ENCODE measurements at places on chromosomes 3 and 15.

- ATAC-seq = no peak
Observed at GRCh38 chr3:169846458-169847193, 23.1 kb downstream of the LRRC31 start.

GRCh38 chr15:66774001-66774814, 72.2 kb downstream of the SMAD6 start:
- peak; percentile 60 for ATAC-seq

- ATAC-seq = no peak
Observed at GRCh38 chr15:55977231-55977630, 16.2 kb downstream of the NEDD4 start.

GRCh38 chr3:146894406-146894805, 289.3 kb upstream of the PLSCR5 start:
- no peak for ATAC-seq

- ATAC-seq = no peak
Observed at GRCh38 chr15:72851586-72851985, 68.0 kb upstream of the ADPGK start.

- ATAC-seq = no peak
Observed at GRCh38 chr15:92606126-92606835, 49.3 kb downstream of the FAM174B start.

DNA sequence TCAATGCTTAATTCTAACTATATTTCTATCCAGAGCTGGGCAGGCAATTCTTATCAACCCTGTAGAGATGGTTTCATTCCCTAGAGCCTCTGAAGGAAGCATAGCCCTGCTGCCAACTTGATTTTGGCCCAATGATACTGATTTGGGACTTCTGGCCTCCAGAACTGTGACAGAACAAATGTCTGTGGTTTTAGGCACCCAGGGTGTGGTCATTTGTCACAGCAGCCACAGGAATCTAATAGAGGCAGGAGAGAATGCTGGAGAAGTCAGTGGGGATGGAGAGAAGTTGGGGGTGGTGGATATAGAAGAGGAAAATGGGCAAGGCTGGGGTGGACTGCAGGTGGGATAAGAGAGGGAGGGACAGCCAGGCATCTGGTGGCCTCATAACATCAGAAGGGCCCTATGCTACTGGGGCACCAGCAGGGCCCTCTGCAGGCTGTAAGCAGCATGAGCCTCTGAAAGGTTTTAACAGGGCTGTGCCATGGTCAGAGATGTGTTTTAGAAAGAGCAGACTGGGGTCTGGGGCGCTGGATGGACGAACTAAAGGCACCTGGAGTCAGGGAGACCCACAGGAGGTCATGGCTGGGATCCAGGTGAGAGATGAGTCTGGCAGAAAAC, 19.8 kb downstream of the MRPS11 start:
- no peak for ATAC-seq

DNA sequence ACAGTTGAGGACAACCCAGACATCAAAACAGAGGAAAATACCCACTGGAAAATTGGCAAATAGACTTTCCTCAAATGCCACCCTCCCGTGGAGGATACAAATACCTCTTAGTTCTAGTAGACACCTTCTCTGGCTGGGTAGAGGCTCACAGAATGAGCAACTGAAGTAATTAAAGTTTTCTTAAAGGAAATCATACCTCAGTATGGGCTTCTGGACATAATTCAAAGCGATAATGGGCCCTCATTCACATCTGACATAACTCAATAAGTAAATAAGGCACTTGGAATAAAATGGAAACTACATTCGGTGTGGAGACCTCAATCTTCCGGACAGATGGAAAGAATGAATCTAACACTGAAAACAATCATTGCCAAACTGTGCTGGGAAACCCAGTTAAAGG, 115.2 kb upstream of the PLCL2 start:
- no peak for ATAC-seq

DNA sequence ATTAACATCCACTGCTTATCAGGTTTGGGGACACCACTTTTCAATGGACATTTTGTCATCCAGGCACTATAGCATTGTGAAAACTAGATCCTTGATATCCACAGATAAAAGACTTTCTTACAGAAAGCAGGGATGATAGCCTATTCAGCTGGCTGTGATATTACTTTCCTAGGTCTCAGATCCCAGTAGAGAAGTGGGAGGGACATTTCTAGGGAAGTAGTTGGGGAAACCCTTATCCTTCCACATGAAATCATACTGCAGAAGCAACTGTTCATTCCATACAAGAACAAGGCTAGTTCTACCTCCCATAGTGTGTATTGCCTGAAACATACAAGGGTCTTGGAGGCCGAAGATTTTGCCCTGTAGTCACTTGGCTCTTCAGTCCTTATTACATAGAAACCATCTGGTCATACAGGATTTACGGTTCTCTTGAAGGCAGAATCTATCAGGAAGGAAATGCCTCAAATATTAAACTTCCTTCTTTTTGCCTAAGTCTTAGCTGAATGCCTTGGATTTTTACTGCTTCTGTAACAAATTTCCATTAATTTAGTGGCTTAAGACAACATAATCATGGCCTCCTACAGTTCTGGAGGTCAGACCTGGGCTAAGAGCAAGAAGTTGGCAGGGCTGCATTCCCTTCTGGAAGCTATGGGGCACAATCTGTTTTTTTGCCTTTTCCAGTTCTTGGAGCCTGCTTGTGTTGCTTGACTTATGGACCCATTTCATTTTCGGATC, 119.4 kb downstream of the ECT2 start:
- no peak for ATAC-seq

- ATAC-seq = no peak
Observed at GRCh38 chr3:64885055-64885454, 197.3 kb upstream of the ADAMTS9 start.

DNA sequence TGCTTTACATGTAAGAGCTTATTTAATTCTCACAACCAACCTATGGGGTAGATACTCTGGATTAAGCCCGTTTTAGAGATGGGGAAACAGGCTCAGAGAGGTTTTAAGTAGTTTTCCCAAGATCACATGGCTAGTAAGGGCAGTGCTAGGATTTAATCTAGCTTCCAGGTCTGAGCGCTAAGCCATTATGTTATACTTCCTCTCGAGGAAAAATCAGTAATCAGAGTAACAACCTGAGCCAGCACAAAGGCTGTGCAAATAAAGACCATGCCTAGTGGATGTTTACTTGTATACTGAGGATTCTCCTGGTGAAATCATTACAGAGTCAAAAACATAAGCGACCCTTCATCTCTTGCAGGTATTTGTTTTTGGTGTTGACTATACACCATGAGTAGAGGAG, 9.0 kb downstream of the FSTL1 start:
- no peak for ATAC-seq

- ATAC-seq = no peak
Observed at GRCh38 chr15:88124199-88124598, 132.3 kb downstream of the NTRK3 start.

DNA sequence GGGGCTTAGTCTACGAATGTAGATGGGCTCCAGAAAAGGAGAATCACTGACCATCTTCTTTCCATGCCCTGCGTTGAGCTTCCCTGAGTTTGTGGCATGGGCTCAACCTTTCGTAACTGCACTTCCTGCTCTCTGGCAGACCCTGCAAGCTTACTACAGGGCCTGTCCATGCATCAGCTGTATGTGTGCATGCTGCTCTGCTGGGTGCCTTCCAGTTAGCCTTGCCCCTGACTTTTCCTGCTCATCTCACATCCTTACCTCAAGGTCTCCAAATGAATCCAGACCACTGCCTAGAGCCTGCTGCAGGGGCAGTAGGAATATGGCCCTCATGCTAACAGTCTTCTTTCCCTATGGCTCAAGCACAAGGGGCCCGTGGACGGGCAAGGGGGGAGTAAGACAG, 2.0 kb upstream of the TF start:
- no peak for ATAC-seq

DNA sequence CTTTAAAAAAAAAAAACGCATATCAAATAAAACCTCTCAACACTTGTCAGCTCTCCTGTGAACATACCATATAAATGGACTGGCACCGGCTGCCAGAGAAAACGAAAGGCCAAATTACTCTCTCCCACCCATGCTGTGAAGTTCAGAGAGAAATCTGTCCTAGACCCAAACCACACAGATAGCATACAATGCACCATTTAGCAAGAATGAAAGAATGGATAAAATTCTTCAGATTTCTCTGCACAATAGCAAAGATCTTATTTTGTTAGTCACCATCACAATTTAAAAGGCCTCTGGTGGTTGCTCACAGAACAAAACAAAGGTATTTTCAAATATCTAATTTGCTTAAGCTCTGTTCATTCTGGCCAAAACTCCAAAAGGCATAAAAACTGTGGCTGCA, 93.9 kb upstream of the BHLHE40 start:
- no peak for ATAC-seq

- ATAC-seq = no peak
Observed at GRCh38 chr15:76866008-76866407, 39.1 kb downstream of the SCAPER start.

GRCh38 chr15:32679298-32679690, 37.8 kb downstream of the SCG5 start:
- no peak for ATAC-seq

DNA sequence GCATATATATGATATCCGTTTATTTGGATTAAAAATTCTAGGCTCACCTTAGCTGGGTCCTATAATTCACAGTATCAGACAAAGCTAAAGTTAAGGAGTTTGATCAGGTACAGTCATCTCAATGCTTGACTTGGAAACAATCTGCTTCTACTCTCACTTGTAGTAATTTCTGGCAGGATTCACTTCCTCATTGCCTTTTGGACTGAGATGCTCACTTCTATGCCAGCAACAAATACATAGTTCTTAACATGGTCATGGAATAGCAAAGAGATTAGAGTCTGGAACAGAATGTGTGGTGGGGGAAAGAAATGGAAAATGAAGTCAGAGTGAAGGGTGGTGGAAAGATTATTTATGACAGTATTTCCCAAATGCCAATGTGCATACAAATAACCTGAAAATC, 693.6 kb downstream of the CADM2 start:
- ATAC-seq = no peak

- ATAC-seq = no peak
Observed at GRCh38 chr3:3801494-3801841, 2.2 kb downstream of the LRRN1 start.

DNA sequence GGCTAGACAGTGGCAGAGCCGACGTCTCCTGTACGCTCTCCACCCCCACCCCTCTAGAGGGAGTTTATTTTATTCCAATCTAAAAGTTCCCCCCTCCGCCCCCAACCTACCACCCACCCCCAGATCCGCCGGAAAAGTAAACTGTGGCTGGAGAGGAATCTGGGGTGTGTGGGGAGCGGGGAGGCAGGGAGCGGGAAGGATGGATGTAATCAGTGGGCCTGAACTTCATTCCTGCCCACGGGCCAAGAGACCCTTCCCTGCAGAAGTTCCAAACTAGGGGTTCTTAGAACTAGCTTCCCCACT, 537 bp upstream of the CSRNP1 start:
- no peak for ATAC-seq

- ATAC-seq = no peak
Observed at GRCh38 chr3:187982142-187982541, 171.8 kb upstream of the LPP start.

- ATAC-seq = no peak
Observed at GRCh38 chr3:126392246-126392645, 2.5 kb upstream of the CFAP100 start.

DNA sequence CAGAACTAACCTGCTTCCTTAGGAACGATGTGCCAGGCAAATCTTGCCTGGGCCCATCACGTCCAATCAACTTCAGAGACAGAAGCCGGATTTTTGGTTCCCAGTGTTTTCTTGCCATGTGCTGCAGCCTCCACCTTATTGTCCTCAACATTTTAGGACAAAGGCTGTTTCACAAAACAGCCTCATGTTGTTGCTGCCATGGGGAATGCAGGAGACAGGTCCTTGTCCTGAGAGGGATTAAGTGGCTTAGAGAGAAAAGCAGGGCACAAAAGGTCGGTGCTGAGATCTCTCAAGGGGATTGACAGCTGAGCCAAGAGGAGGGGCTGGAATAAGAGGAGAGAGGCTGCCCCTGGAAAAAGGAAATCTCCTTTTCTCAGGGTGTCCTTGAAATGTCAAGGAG, 11.3 kb upstream of the NMNAT3 start:
- ATAC-seq = no peak

GRCh38 chr3:58723173-58723572, 56.6 kb upstream of the FAM3D start:
- ATAC-seq = no peak

- ATAC-seq = no peak
Observed at GRCh38 chr3:159813822-159814531, 174.7 kb upstream of the IL12A start.
